Activated CD4-positive, alpha-beta T cell treated with anti-CD3 and anti-CD28 coated beads, Interleukin-2, amount 10 ng/mL, durations not matched to agents 24 days and 14 days (primary cell): ENCODE measurements at places on chromosomes 12 and 14.

GRCh38 chr12:124557518-124558223 lies 9.7 kb downstream of the NCOR2 start:
- H3K36me3 ChIP-seq = peaks cover 2% of the 10 kb centered on the region
- peaks cover 14% of the 10 kb centered on the region for H3K4me1 ChIP-seq
- DNase-seq = no peak
- H3K27ac ChIP-seq = no peak overlapping the region
- no peak overlapping the region for H3K4me3 ChIP-seq
- no peaks in the 10 kb centered on the region for H3K27me3 ChIP-seq

DNA sequence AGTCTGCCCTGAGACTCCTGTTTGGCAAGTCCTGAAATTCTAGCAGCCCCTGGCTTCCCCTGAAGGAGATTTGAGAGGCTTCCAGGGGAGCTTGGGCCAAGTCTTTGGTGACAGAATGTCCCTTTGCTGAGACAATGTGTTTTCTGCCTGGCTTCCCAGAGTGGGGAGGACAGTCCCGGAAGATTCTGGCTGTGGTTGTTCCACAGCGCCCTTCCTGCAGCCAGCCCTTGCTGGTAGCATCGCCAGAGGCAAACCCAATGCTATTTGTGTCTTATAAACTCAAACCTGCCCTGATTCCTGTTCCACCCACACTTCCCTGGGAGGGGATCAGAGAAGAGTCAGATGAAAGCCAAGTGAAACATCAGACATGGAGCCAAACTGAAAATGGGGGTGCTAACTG lies 56.4 kb upstream of the OAS1 start:
- no peaks in the 10 kb centered on the region for H3K36me3 ChIP-seq
- H3K4me1 ChIP-seq = no peaks in the 10 kb centered on the region
- DNase-seq = no peak
- H3K27me3 ChIP-seq = peaks cover 20% of the 10 kb centered on the region
- no peak overlapping the region for H3K4me3 ChIP-seq

GRCh38 chr12:24600551-24600950 lies 348.4 kb downstream of the BCAT1 start:
- no peak overlapping the region for H3K4me3 ChIP-seq
- H3K4me1 ChIP-seq = peaks cover 2% of the 10 kb centered on the region
- no peak for DNase-seq
- no peaks in the 10 kb centered on the region for H3K36me3 ChIP-seq
- peaks cover 2% of the 10 kb centered on the region for H3K27me3 ChIP-seq

GRCh38 chr14:99055816-99056215 lies 216.2 kb downstream of the BCL11B start:
- H3K4me3 ChIP-seq = no peak overlapping the region
- H3K36me3 ChIP-seq = no peaks in the 10 kb centered on the region
- peaks cover 5% of the 10 kb centered on the region for H3K4me1 ChIP-seq
- no peak overlapping the region for H3K27ac ChIP-seq

GRCh38 chr12:100920493-100920892 lies 125.9 kb downstream of the ANO4 start:
- DNase-seq = no peak
- H3K27ac ChIP-seq = no peak overlapping the region
- H3K36me3 ChIP-seq = no peaks in the 10 kb centered on the region
- H3K4me3 ChIP-seq = no peak overlapping the region

GRCh38 chr12:87847147-87847546 lies 182.1 kb downstream of the C12orf50 start:
- H3K36me3 ChIP-seq = no peaks in the 10 kb centered on the region
- H3K27ac ChIP-seq = no peak overlapping the region
- no peaks in the 10 kb centered on the region for H3K4me1 ChIP-seq
- H3K4me3 ChIP-seq = no peak overlapping the region
- no peaks in the 10 kb centered on the region for H3K27me3 ChIP-seq

DNA sequence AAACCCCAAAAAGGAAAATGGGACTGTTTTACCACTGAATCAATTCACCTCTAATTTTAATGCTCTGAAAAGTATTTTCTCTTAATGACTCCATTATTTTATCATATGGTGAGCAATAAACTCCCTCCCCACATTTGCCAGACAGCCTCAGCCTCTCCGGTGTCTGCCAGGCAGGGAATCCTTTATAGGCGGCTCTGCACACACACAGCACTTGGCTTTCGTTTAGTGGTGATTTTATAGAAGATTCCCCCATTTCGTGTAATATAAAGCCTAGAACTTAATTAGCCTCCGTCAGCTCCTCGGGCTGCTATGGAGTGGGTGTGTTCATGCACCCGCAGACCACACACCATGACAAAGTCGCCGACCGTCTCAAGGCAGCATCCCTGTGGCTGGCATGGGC lies 10.1 kb upstream of the C14orf180 start:
- H3K27ac ChIP-seq = no peak overlapping the region
- no peaks in the 10 kb centered on the region for H3K4me1 ChIP-seq
- H3K4me3 ChIP-seq = no peak overlapping the region
- H3K27me3 ChIP-seq = peaks cover 2% of the 10 kb centered on the region
- no peak for DNase-seq

GRCh38 chr14:68279437-68279720 lies 459.8 kb downstream of the RAD51B start:
- DNase-seq = no peak
- H3K27me3 ChIP-seq = no peaks in the 10 kb centered on the region
- H3K27ac ChIP-seq = no peak overlapping the region
